ENCODE measurements at places on chromosomes 12 and 14.

GRCh38 chr12:92294676-92295440 is 149.2 kb upstream of the BTG1 start:
- DNase-seq = peak; percentile 25

DNA sequence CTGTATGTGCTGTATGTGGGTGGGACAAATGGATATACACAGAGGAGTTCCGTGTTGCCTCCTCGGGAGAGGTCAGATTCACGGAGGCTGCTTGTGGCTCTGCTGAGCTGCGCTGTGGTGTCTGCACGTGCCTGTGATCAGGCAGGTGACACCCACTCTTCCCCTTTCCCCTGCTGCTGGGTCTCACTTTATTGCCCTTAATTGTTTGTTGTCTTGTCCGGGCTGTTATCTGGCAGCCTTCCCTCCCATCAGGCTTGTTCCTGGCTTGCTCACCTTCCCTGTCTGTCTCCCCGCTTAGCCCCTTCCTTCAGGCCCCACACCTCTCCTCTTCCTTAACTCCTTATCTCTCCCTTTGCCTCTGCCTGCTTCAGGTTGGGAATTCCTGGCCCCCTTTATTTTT is 13.5 kb downstream of the WNT5B start:
- no peak for DNase-seq

DNA sequence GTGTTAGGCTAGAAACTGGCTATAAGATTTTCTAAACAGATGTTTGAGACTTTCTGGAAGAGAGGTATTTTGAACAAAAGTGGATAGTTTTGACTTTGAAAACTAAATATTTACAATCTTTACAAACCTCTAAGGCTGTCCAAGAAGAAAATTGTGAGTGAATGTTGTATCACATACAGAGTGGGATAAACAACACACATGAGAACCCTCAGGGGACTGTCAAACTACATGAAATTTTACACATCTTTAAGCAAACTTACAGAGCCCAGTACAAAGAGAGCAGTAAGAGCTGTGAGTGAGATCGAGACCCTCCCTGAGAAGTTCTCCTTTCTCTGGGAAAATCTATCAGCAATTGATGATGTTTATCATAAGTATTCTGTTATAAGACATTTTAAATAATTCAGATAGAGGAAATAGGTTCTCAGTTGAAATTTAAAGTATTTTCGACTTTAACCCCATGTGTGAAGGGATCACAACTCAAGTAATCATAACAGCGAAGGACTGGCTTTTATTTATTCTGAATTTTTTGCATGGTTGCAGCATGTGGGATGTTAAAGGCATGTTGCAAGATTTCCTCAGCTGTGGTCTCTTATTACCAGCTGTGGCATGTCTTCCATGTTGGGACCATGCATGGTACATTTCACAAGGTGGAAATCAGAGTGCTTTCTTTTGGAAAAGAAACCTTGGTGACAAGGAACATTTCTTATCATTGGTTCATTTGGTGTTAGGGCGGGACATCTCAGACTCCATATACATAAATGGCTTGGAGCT is 264.0 kb upstream of the PRICKLE1 start:
- DNase-seq = no peak

DNA sequence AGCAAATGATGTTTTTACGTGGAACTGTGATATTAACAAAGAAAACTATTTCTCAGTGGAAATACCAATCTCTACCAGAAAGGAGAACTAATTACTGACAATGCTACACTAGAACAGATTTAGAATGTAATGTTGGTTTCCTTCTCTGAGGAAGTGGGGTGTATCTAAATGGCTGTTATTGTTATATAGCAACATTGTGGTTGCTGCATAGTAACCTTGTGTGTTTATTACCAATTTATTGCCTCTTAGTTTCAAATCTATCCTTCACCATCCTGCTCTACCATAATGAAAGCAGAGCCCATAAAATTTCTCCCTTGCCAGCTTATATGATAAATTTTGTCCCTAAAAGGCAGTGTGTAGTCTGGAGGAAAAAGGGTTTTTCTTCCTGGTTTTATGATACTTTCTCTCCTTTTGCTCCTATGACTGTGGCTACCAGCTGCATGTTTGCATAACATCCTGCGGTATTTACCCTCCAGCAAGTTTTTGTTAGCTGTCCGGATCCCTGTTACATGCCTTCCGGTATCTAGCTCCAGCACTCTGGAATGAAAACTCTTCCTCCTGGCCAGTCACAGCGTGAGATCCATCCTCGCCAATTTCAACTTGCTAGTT is 5.7 kb upstream of the KLRK1 start:
- peak; percentile 73 for DNase-seq

DNA sequence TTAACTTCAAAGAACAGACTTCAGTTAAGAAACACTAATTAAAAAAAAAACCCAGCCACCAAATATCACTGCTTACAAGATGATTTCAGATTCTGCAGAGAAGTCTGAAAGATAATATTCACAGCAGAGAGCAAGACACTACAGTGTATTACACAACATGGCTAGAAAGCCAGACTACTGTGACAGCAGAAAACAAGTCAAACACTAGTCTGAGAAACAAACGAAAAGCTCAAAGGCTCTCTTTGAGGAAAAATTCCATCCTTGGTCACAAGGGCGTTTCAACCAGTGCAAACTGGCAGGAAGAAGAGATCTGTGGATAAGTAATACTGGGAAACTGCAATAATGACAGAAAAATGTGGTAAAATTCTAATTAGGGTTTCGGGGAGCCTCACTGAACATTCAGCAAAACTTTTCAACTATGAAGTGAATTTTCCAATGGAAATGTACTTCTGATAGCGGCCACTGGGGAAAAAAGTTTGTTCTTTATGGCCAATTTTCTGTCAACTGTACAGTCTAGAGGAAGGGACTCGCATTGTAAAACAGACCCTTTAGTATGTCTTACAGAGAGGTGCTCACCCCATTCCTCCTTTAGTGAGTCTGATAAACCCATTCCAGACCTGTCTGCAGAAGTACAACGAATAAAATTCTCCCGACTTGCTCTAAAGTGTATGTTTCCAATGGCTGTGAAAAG is 50.4 kb downstream of the ACADS start:
- DNase-seq = peak; percentile 53

- DNase-seq = peak; percentile 47
Observed at GRCh38 chr14:78974691-78975090, 804.5 kb downstream of the NRXN3 start.

DNA sequence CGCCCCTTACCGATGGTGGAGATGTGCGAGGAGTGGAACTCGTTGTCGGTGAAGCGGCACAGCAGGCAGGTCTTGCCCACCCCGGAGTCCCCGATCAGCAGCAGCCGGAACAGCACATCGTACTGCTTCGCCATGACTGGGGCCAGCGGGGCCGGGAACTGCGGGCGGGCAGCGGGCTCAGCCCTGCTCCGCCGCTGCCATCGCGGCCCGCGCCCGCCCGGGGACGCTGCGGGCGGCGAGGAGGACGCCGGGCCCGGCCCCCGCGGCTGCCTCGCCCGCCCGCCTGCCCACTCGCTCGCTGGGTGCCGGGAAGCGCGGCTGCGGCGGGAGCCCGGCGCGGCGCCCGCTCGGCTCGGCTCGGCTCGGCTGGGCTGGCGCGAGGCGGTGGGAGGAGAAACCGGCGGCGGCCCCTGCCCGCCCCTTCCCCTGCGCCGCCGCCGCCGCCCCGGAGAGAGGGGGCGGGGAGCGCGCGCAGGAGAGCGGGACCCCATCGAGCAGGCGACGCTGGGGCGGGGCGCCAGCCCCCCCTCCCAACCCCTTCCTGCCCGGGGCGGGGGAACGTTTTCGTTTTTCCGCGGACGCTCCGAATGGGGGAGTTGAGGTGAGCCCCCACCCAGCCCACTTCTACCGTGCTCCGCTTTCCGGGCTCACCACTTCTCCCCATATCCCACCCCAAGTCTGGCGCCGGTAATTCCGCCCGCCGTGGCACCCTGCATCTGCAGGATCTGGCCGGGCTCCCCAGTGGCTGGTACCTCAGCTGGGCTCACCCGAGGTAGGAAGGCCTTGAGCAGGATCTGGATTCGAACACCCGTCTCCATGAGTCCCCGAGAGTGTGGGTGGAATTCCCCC is at the start of gene RAB15:
Gene RAB15 (minus strand): TSS at position 394 of the 849 bp plus-strand sequence. CDS start 260 bp downstream, at position 134.
- DNase-seq = peak; percentile 11

DNA sequence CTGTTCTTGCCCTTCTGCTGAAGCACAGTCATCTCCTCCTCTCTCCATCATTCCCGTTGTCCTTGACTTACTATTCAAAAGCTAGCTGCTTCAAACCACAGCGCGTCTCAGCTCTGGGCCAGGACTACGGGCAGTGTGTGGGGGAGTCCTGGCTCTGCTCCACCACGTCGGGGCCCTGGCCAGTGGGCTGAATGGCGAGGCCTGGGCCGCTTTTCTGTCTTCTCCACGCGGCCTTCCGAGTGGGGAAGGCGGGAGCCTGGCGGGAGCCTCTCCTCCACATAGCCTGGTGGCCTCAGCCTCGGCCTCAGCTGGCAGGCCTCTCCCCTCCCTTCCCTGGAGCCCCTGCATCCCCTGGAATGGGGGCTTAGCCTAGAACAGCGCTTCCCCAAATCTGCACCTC is 16.5 kb downstream of the ANKRD9 start:
- no peak for DNase-seq

DNA sequence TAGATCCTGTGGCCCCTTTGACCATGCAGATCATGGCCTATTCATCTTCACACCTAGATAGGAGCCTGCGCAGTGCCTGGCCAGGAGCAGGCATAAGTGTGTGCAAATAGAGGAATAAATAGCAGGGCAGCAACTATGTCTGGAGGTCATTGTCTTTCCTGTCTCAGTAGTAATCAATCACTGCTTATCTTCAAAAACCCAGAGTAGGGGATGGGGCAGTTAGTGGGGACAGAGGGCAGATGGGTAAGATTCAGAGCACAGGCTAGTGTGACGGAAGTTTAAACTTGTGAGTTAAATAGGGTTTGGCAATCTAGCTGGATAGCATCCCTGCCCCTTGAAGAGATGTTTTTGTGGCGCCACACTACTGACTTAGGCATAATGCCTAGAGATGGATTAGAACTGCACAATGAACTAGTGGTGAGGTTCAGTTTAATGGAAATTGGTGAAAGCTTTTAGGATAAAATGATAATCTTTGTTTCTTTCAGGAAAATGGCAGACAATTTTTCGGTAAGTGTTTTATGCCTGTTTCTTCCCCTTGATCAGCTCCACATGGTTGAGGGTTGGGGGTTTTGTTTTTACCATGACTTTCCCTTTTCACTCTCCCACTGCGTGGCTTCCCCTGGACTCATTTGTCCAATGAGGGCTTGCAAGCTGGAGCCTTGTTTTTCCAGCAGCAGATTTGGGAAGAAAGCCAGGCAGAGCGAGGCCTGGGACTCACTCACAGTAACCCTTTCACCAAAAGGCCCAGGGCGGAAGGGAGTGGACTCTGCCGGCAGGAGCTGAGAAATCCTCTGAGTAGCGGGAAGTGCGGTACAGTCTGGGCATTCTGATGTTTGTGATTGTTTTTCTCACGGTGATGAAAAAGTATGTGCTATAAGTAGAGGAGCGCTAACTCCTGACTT is 8.1 kb downstream of the LGALS3 start:
- DNase-seq = peak; percentile 55

DNA sequence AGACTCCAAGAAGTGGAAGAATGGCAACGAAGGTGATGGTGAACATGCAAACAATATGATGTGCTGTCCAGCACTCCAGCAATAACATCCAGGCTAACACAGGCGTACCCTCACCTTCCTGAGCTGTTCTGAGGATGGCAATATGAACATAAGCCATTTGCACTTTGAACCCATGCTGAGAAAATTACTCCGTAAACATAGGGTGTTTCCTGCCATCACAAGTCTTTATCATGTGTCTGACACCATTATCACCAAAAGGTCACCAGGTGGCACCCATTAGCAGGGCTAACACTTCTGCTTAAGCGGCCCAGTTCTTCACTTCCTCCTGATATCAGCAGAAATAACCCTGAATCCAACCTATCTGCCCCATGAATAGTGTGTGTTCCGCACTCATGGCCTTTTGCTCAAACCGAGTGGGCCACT is 482.8 kb downstream of the MED13L start:
- DNase-seq = no peak

DNA sequence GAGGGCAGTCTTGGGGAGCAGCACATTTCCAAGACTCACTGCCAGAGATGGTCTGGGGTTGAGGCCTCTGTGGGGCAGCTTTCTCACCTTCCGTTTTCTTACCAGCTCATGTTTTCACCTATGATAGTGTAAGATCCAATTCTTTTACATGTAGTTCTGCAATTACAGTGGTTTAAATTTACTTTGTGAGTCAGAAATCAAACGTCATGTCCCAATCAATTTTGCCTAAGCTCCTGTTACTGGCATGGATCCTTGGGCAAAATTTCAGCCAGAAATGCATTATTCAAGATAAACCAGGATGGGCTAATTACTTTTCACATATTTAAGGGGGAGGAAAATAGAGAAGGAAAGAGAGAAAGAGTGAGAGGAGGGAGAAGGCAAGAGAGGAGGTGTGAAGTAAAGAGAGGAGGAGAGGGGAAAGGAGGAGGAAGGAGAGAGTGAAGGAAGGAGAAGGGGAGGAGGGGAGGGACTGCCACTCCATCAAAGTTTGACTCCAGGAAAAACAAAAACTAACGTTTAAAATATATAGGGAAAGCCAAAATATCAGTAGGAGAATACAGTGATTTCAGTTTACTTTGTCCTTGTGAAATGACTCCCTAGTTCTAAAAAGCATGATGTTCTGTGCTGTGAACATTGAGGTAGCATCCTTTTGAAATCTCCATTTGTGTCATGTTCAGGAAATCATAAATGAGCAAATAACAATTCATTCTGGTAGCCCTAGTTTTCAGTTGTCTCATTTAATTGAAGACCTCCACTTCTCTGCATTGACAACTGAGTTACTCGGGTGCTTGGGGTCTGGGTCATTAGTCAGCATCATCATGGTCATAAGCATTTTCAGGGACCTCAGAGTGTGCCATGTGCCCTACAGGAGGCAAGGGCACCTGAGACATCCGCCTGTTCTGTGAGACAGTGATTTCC is 3.0 kb downstream of the BMAL2 start:
- DNase-seq = no peak

GRCh38 chr14:32545095-32545494 is 216.0 kb downstream of the AKAP6 start:
- DNase-seq = peak; percentile 48
